ENCODE measurements at places on chromosomes 5 and 9.

DNA sequence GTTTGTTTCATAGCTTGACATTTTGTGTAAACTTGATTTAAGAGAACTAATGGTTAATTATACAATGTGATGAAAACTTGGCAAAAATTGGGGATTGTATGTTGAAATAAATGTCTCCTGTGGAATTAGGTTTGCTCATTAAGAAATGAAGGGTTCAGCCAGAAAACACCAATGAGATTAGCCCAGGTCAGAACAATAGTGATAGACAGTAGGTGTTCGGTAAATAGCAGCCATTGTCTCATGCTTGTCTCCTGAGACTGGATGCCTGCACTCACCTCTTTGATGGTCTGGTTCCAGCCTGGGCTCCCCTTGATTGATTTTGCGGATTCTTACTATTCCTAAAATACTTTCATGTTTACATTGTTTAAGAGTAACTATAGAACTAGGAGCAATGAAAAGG is 135.5 kb downstream of the FBN2 start:
- DNase-seq, result no peak

GRCh38 chr9:130290291-130291181 is 25.0 kb downstream of the HMCN2 start:
- DNase-seq, result no peak

DNA sequence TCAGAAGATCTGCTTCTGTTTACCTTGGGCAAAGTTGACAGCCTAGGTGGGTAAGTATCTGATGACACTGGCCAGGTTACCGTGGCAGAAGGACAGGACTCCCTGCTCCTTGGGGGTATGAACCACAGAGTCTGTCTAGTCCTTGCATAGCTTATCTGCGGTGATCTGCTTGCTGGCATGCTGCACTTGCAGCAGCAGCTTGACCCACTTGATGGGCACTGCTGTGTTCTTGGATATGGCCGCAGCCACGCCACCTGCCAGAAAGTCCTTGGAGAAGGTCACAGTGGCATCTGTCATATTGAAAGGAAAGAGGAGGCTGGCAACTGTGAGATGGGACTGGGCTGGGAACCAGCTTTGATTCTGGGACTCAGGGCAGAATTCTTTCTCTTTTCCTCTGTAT is 35.9 kb upstream of the POC5 start:
- DNase-seq, result no peak

DNA sequence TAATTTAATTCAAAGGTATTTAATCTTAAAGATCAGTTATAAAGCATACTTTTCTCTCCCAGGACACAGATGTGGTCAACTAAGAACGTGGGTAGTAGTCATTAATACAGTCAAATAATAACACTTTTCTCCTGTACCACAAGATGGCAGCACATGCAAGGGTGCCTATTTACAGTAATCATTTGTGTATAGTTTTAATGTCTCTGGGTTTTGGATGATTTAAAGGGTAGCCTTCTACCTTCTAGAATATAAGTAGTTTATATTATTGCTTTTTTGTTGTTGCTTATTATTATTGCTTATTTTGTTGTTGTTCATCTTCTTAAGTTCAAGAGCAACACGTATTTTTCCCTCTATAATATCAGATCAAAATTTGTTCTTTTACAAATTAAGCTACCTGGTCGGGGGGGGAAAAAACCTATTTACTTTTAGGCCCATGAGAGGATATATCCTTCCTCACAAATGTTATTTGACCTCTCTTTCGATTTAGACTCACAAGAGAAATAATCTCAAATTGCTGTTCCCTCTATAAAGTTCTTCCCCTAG is 59.6 kb upstream of the SLC27A6 start:
- peak; percentile 2 for DNase-seq

GRCh38 chr9:27194401-27195091 is 85.5 kb downstream of the TEK start:
- DNase-seq, result no peak

- DNase-seq, result no peak
Measured at GRCh38 chr9:128232528-128233428, 29.6 kb downstream of the DNM1 start.

GRCh38 chr5:180045889-180046499 is 25.6 kb downstream of the RNF130 start:
- no peak for DNase-seq

DNA sequence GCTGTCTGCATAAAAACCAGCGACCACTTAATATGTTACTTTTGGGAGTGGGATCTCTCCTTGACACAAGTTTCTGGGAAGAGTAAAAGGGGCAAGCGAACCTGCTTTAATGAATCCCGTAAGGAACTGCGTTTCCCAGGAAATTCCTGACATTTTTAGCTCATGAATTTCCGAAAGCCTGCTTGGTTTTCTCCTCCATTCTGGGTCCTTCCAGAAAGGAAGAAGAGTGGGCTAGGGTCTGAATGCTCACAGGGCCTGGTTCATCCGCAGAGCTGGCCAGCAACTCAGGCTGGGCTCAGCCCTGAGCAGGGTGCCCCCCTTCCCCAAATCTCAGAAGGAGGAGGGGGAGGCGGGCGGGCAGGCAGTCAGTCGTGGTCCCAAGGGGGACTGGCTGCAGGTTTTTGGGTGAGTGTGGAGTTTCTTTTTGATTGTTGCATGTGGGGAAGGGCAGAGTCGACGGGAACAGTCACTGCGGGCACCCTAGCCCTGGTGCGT is 1.2 kb upstream of the PURA start:
- DNase-seq, result no peak

DNA sequence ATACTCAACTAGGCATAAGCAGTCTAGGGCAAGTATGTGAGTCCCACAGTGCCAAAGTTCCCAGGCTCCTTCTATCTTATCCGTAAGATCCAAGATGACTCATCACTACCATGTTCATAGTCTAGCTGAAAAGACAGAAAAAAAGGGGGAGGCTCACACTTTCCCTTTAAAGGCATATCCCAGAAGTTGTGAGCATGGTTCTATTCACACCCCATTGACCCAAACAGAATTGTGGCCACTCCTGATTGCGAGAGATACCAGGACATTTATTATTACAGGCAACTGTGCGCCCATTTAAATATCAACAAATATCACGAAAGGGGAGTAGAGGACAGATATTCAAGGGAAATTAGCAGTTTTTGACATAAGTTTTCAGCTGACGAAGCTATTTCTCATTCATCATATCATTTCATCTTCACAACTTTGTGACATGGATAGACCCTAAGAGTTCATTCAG is 8.1 kb upstream of the PFDN1 start:
- no peak for DNase-seq

- no peak for DNase-seq
Measured at GRCh38 chr5:100731768-100732167, 171.3 kb downstream of the ST8SIA4 start.

DNA sequence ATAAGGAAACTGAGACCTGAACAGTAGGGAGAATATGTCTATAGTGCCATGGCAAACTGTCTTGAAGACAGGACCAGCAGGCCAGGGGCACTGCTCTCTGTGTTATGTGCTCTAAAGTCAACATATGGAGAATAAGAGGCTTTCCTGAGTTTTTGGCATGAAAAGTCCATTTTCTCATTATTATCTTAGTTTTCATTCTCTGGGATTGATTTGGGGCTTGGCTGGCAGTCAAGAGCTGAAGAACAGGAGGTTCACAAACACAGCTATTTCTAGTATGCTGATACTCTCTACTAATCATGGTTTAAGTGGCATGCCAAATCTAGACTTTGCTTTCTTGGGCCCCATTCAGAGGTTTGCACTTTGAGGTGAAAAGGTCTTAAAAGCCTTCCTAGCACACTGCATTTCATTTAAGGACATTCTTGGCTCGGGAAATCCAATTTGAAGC is 404.4 kb downstream of the ZNF608 start:
- no peak for DNase-seq

- DNase-seq, result no peak
Measured at GRCh38 chr9:126498331-126498730, 115.4 kb upstream of the LMX1B start.

GRCh38 chr5:91178461-91178860 is 204.7 kb downstream of the ARRDC3 start:
- DNase-seq, result no peak

GRCh38 chr9:125644819-125645507 is 62.0 kb downstream of the MAPKAP1 start:
- no peak for DNase-seq

GRCh38 chr9:86713470-86713869 is 233.8 kb downstream of the GAS1 start:
- no peak for DNase-seq

DNA sequence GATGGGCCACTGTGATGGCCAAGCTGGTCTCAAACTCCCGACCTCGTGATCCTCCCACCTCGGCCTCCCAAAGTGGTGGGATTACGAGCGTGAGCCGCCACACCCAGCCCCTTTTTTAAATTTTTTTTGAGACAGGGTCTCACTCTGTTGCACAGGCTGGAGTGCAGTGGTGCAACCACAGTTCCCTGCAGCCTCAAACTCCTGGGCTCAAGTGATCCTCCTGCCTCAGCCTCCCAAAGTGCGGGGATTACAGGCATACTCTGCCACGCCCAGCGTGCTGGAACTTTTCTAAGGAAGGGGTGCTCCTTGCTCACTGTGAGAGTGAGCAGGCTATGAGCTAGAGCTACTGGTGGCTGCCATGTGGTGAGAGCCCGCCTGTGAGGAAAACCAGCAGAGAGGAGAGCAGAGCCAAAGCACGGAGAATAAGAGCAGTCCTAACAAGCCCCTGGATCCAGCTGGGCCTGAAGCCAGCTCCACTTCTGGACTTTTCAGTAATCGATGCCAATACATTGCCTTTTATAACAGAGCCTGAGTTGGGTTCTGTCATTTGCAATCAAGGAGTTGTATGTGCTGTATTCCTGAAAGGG is 75.5 kb upstream of the UNC5A start:
- DNase-seq, result no peak

DNA sequence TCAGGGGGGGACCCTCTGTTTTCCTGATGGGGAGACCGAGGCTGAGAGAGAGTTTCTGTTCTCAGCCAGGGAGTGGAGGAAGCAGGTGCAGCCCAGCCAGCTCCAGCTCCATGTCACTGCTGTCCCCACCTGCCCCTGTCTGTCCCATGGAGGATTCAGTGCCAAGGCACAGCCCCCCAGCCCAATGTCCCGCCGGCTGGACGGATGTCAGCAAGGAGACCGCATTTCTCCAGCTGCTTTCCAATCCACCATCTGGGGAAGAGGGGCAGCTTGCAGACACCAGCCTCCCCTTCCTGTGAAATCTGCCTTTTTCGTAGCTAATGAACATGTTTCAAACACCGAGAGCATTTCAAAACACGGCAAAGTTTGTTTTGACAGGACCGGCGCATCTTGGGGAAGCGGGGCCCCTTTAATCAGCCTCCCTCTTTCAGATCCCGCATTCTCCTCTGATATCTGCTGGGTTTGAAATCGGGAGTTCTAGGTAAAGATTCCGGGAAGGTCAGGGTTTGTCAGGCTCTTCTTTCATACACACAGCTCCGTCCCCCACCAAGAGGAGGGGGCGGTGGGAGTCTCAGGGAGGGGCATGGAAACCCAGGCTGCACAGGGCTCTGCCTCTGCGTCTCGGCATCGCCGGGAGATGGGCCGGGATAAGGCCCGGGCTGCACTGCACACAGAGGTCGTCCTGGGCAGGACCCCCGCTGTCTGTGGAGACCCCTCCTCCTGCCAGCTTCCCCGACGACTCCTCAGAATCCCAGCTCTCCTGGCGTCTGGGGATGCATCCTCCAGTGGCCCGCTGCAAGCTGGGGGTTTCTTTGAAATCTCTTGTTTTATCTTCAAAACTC is 74.8 kb downstream of the NEK6 start:
- DNase-seq, result no peak

GRCh38 chr5:103355579-103355978 is 97.0 kb downstream of the MACIR start:
- no peak for DNase-seq

DNA sequence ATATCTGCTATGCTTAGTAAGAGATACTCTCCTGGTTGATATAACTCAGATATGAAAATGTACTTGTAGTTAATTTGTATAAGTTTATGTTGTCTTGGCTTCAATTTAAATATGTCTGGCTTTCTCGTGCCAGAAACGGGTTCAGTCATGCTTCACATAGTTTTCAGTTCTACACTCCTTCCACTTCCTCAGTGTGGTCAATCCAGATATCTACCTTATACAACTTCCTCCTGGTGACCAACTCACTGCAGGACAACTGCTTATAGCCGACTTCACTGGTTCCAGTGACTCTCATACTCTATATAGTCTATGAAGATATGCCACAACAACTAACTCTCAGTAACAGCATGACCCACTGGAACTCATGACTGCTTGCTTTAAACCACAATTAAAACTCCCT is 690.4 kb downstream of the SLCO4C1 start:
- DNase-seq, result no peak

- DNase-seq, result no peak
Measured at GRCh38 chr9:38084556-38084880, 15.5 kb upstream of the SHB start.

DNA sequence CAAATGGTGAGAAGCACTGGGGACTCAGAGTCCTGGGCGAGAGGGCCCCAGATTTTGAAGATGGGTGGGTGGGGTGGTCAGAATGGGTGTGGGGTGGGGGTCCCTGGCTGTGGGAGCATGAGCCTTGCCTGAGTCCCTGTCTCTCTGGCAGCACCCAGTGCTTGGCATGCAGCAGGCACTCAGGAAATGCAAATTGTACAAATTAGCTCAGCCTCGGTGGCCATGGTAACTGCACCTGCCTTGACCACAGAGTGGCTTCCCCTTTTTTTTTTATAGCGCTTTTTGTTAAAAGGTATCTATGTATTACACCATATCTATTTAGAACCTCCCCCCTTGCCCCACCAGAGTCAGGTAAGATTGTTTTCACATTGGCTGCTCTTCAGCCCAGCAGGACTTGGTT is 19.2 kb upstream of the PITX1 start:
- no peak for DNase-seq

DNA sequence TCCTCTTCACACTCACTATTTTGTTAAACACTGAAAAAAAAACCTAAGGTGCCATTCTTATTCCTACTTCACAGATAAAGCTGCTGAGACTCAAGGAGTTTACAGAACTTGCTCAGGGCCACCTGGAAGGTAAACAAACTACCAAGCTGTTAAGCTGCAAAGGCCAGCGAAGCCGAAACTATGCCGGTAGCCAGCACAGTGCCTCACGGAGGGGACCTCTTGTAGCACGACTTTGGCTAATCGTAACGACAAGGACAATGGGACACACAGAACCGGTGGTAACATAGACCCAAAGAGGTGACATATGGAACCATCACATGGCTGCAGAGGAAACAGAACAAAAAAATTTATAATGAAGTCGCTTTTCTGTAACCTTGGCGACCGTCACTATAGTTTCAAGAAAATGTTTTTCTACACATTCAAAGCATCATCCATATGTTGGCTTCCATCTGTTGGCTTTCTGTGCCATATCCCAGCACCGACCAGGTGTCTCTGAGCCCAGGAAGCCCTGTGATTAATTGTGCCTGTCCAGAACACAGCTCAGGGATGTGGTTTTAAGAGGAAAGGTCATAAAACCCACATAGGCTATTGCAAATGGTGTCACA is 60.3 kb downstream of the S1PR3 start:
- DNase-seq, result no peak

DNA sequence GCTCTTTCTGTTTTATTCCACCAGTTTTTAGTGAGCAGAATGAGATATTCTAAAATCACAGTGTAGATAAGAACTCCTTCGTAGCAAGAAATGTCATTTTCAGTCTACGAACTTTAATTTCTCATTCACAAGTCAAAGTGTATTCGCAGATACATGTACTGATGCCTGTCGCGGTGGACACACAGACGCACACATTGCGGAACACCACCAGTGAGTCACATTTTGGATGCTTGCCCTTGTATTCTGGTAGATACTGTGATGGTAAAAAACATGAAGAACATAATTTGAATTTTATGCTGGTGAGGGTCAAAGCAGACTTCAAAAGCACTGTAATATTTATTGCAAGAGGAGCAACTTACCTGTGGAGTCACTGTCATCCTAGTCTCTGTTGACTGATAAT is 4.7 kb upstream of the C9orf57 start:
- DNase-seq, result no peak
